ENCODE measurements at places on chromosomes 5 and 9.
A peak's percentile ranks its signal among the peaks of the same experiment; 100 is the strongest.

DNA sequence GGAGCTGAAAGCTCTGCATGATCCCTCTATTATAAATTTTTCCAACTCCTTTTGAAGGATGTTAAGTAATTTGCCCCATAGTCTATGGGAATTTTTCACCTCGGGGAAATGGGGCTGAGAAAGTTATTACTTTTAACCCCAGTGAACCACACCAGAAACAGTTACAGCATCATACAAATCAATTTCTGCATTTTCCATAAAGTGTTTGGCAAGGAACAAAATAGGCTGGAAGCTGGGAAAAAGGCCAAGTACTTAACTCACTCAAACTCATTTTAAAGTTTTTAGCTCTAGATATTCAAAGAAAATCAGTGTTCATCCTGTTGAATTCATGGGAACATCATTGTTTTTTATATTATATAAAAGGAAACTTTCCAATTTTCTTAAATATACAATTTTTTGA lies 160.9 kb downstream of the SH3GL2 start:
- no peak for DNase-seq

- DNase-seq = no peak
Observed at GRCh38 chr5:54205918-54206317, 104.5 kb downstream of the ARL15 start.

- DNase-seq = no peak
Observed at GRCh38 chr5:10233011-10233410, 16.7 kb downstream of the ATPSCKMT start.

GRCh38 chr9:101342595-101342994 lies 42.2 kb downstream of the BAAT start:
- no peak for DNase-seq

DNA sequence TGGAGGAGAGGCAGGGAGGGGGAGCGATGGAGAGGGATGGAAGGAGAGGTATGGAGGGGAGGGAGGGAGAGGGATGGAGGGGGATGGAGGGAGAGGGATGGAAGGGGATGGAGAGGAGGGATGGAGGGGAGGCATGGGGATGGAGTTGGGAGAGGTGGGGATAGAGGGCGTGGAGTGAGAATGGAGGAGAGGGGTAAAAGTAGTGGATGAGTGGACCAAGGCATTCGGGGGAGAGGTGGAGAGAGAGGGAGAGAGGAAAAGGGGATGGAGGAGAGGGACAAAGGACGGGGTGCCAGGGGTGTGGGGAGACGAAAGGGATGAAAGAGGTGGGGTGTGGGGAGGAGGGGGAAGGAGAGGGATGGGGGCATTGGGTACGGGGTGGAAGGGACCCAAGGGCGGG lies 100.4 kb downstream of the VAV2 start:
- no peak for DNase-seq

DNA sequence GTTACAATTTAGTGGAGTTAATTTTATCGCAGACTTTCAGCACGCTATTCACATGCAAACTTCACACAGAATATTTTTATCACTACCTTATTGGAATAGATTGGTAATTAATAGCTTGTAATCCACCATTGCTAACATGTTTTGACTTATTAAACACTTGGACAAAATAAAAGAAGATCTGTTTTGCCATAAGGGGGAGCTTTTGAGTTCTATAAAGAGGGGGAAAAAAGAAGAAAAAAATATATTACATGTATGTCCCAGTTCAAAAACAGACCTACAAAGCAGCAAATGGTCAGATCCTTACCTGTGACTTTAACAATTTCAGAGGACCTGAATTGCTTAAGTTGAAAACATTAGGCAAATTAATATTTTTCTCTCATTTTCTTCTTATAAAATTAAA lies 1.2 kb upstream of the PAPPA start:
- DNase-seq = no peak

GRCh38 chr5:142342128-142342981 lies 17.5 kb upstream of the SPRY4 start:
- DNase-seq = no peak

DNA sequence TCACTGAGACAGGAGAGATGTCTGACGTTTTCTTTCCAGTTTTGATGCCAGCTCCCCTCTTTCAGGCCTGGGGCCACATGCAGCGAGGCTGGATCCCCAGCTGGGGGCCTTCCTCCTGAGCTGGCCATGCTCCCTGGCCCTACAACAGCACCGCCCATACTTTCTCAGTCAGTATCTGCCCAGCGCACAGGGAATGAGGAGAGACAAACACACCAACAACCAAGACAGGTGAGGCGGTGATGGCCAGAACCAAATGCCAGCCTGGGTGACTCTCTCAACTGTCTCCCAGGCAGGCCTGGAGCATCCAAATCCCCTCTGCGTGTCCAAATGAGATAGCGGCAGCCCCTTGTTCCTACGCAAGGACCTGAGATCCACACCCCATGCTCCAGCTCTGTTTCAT lies 109.6 kb downstream of the ROR2 start:
- no peak for DNase-seq

DNA sequence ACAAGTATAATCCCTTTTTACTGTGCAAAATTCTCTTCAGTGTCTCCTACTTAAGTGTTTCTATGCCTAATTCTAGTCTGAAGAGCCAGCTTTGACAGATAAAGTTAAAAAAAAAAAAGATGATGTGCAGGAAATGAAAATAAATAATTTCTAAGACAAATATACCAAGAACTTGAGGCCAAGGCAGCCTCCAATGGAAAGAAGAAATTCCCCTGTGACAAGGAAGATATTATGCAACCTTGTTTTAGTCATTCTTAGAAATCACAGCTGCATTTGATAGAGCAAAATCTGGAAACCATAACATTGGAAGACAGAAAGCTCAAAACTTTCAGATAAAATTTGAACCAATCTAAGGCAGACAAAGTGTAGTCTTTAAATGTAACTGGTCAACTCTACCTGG lies 375.9 kb upstream of the TLE4 start:
- DNase-seq = no peak

DNA sequence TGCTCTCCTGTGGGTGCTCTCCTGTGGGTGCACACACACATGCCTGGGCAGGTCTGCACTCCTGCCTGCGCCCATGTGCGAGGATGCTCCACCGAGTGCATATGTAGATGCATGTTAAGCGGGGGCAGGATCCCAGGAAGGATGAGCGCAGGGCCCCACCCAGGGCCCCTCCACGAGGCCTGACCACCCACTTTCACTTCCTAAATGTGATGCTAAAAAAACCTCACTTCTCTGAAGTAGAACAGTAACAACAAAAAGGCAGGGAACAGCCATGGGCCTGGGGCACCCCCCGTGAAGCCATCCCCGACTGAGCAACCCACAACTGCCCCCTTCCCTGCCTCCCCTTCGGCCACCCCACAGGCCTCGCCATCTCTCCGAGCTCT lies 48.2 kb upstream of the SARDH start:
- DNase-seq = no peak

DNA sequence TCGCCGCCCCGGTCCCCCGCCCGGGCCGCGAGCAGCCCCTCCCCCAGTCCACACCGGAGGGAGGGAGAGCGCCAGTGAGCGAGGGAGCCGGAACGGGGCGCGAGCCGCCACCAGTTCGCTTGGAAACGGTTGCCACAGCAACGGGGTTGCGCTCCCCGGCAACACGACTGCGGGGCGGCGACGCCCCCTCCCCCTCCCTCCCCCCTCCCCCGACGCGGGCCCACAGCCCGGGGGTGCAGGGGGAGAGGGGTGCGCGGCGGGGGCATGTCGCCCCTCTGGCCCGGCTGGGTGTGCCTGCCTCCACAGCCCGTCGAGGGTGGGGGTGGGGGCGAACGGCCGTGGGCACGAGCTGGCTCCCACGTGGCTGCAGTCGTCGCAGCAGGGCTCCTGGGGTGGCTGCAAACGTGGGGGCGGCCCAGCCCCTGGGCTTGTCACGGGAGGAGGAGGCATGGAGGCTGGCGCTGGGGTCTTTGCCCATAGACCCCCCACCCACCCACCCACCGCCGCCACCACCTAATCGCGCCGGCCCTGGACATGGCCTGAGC lies 524 bp downstream of the PRR7 start:
- peak; percentile 80 for DNase-seq

GRCh38 chr9:15289603-15290002 lies 17.4 kb downstream of the TTC39B start:
- no peak for DNase-seq

GRCh38 chr9:129208207-129209032 lies 30.4 kb upstream of the IER5L start:
- no peak for DNase-seq

- no peak for DNase-seq
Observed at GRCh38 chr5:171882118-171882517, 96.5 kb downstream of the SMIM23 start.

DNA sequence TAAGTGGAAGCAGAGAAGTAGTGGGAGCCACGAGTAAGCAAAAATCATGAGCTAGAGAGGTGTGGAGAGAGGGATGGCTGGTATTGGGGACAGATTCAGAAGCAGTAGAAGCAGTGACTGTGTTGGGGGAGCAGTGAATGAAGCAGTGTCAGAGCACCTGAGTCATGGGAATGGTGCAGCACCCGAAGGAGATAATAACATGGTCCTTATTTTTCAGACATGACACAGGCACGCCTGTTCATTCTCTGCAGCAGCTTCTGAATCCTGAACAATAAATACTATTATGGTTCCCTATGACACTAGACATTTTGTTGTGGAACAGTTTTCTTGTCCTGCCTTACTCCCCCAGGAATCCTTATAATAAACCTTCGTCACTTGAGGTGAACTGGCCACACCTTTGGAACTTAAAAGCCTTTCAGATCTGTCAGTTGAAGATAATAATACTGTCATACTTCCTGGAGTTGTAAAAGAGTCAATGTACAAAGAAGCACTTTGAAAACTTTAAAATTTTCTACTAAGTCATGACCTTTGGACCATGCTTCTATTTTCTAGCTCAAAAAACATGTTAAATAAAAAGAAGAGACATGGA lies 7.0 kb upstream of the RASA1 start:
- DNase-seq = no peak

- DNase-seq = no peak
Observed at GRCh38 chr5:158722940-158723339, 376.8 kb downstream of the EBF1 start.

DNA sequence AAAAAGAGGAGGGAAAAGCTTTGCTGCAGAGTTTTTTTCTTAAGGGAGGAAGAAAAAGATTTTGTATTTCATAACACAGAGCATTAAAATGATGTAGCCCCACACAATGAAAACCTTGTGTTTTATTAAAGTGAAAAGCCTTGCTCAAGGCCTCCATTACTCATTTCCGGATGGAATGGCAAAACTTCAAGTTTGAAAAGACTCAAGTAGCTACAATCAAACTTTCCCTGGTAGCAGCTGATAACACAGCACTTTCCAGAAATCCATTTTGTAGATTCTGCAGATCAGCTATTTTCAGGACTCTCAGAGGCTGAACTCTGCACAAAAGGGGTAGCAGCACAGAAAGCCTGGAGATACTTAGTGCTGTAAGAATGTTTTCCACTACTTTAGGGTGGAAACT lies 374.8 kb downstream of the NFIB start:
- DNase-seq = no peak

GRCh38 chr5:76583163-76584047 lies 39.8 kb downstream of the F2RL2 start:
- no peak for DNase-seq

GRCh38 chr9:72996114-72996513 lies 43.3 kb upstream of the ALDH1A1 start:
- no peak for DNase-seq

GRCh38 chr9:75408391-75408790 lies 320.1 kb downstream of the OSTF1 start:
- no peak for DNase-seq

- DNase-seq = no peak
Observed at GRCh38 chr9:112331674-112331952, 1.8 kb downstream of the PTBP3 start.

DNA sequence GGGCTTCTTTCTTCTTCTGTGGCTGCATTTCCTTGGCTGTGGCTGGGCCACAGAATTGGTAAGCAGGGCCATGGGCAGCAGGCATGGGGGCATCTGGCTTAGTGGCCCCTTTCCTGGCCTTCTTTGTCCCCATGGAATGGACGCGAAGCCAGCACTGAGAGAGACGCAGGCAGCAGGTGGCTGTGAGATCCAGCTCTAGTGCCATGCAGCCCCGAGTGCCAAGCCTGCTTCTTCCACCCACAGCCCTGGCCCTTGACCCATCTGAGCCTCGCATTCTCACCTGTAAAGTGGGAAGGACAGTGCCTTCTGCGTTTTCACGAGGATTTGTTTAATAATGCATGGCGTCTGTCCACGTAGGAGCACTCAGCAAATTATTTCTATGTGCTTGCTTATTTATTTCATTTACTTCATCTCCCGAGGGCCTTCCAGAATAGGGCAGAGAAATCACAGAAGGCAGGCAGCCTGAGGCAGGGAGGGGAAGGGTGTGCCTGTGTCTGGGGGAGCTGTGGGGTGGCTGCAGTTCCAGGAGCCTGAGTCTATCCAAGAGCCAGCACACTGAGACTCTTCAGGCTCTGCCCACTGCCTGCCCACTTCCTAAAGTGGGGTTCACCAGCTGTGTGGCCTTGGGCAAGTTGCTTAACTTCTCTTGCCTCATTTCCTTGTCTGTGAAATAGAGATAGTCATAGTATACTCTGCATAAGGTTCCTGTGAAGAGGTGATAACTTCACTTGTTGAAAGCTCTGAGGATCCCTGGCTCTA lies 55.2 kb downstream of the NTNG2 start:
- DNase-seq = no peak

DNA sequence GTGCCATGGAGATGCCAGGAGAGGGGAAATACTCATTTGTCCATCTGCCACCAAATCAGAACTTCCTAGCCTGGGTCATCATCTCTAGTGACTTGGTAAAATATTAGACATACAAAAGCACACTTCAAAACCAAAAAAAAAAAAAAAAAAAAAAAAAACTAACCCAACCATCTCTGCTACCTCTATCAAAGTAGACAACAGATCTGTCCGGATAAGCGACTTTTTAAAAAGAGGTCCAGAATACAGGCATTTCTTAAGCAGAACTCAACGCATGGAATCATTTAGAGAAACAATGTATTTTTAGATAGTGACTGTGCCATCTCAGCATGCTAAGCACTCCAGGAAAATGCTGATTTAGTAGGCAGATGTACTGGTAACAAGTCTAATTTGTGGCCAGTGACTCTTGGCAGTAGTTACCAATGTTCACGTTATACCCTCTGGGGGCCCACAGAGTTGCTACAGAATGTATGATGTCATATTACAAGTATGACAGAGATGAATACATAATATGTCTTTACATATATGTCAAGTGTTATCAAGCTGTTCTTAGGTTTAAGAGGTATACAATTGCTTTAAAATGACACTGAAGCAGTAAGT lies 107.8 kb downstream of the SMIM23 start:
- peak; percentile 55 for DNase-seq

GRCh38 chr9:121779381-121780117 lies 128.1 kb downstream of the DAB2IP start:
- peak; percentile 28 for DNase-seq

DNA sequence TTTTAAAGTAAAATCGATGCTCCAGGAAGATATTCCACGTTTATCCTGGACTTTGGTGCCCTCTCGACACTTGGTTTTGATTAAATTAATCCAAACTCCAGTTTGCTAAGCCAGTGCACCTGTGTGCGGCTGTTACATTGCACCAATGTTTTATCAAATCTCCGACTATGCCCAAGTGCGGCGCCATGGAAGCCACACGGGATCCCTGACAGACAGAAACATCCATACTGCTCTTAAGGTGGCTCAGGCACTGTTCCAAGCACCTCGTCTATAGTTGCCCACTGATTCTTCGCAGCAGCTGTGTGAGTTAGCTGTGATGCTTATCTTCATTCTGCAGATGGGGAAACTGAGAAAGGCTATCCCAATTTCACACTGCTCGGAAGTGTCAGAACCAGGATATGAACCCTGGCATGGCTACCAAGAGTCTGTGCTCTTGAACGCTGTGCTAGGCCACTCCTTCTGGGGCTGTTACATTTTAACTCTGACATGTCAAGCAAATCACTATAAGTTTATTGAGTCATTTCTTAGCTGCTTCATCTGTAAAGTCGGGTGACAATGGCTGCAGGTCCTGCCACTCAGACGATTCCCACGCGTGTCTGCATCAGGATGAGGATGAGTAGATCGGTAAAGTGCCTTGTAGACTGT lies 113.0 kb downstream of the ADAMTS2 start:
- peak; percentile 10 for DNase-seq

Data from femur (tissue), 1 donor.